Jurkat, Clone E6-1 (cell line): ENCODE measurements at places on chromosomes 4 and X.

DNA sequence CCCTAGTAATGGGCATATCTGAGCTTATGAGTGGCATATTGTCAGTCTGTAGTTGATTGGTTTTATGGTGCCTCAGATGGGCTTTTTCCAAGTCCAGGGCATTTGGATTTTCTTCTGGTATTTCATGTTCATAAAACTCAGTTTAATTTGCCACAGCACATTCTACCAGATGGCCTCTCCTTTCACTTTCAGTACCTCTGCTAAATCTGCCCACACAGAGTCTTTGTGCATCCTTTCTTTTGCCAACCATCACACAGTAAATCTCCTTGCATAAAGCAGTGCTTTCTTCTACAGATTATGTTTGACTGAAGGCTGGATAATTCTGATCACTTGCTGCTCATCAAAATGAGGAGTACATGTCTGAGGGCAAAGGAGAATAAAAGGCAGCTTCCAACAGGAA lies 98.2 kb downstream of the HS6ST2 start:
- DNase-seq: no peak

GRCh38 chr4:174538123-174538875 lies 16.0 kb upstream of the HPGD start:
- no peak for DNase-seq

- no peak for DNase-seq
Observed at GRCh38 chrX:100911731-100912130, 17.0 kb downstream of the XKRX start.

GRCh38 chr4:95355021-95355420 lies 193.8 kb downstream of the UNC5C start:
- no peak for DNase-seq

GRCh38 chrX:15242899-15243555 lies 26.9 kb downstream of the ASB9 start:
- DNase-seq: peak; percentile 18

GRCh38 chrX:107748506-107748905 lies 27.1 kb downstream of the TSC22D3 start:
- no peak for DNase-seq

DNA sequence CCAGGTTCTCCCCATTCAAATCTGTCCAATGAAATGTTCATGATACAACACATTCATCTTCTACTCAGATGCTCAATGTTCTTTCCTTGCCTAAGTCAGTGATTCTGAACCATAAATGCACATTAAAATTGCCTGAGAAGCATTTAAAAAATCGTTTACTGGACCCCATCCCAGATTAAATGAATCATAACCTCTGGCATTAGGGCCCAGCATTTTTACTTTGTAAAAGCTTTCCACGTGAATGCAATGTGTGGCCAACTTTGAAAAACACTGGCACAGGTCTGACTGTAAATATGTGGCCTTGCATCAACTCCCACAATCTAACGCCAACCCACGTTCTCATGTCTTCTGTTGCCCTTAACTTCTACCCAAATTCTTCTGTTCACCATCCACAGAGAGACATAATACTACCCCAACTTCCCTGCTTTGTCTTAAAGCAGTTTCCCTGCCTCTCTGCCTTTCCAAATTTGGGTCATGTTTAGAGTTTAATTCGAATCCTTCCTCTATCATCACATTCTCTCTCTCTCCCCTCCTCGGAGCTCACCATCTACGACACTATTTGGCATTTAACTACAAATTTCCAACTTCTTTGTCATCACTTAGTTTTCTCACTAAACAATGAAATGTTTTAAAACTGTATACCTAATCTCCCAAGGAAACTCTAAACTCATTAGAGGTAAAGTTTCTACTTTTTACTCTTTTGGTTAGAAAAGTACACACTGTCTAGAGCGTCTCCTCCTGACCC lies 78.7 kb downstream of the PRKG2 start:
- no peak for DNase-seq

DNA sequence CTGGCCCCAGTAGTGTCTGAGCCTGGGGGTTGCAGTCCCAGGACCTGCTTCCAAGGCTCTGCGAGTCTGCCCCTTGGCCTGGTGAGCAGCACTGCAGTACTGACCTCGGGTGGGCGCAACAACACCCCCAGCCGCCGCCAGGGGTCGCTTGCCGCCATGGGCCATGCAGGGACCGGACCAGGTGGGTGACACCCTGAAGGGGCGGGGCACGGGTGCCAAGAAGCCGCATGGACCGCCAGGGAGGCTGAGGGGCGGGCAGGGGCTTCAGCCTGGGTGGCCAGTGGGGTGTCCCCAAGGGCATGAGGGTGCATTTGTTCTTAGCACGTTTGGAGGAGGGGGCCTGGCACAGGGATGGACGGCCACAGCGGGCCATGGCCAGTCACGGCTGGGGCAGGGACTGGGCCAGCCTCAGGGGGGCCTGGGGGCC lies 25.0 kb downstream of the TACC3 start:
- peak; percentile 54 for DNase-seq

- no peak for DNase-seq
Observed at GRCh38 chr4:1703867-1704266, 8.3 kb downstream of the SLBP start.

DNA sequence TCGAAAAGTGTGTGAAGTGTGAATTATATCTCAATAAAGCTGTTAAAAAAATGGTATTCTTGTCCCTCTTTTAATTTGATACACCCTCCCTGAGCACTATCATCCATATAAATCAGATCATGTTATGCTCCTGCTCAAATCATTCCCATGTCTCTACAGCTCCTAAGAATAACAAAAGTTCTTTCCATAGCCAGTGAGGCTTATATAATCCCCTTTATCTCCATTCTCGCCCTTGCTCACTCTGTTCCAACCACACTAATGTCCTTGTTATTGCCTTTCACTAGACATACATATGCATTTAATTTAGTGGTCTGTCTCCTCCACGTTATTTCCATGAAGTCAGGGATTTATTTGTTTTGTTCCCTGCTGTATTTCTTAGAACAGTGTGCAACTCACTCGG lies 10.5 kb downstream of the ZGRF1 start:
- DNase-seq: no peak

DNA sequence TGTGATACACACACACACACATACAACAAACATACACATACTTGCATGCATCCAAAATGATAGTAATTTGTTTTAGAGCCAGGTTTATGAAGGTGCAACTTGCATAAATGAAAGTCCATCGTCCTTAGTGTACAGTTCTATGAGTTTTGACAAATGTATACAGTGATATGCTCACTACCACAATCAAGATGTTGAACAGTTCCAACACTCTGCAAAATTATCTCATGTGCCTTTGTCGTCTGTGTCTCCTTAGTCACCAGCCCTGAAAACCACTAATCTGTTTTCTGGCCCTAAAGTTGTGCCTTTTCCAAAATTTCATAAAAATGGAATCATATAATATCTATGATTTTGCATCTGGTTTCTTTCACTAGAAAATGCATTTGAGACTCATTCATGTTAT lies 67.8 kb upstream of the ANXA3 start:
- no peak for DNase-seq

DNA sequence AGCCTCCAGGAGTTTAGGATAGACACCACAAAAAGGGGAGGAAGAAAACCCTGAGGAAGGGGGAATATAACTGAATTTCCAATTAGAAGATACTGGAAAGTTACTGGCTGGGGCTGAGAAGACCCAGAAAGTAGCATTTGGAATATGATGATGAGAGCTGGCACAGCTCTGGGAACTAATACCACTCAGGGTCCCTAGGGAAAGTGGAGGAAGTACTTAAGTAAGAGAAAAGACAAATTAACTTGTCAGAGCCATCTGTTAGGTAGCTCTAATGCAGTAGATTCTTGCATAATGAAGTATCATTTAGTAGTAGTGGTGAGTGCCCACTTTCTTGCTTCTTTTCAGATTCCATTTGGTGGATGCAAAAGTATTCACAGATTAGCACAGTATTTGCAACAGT lies 90.8 kb upstream of the TSPAN5 start:
- DNase-seq: no peak

DNA sequence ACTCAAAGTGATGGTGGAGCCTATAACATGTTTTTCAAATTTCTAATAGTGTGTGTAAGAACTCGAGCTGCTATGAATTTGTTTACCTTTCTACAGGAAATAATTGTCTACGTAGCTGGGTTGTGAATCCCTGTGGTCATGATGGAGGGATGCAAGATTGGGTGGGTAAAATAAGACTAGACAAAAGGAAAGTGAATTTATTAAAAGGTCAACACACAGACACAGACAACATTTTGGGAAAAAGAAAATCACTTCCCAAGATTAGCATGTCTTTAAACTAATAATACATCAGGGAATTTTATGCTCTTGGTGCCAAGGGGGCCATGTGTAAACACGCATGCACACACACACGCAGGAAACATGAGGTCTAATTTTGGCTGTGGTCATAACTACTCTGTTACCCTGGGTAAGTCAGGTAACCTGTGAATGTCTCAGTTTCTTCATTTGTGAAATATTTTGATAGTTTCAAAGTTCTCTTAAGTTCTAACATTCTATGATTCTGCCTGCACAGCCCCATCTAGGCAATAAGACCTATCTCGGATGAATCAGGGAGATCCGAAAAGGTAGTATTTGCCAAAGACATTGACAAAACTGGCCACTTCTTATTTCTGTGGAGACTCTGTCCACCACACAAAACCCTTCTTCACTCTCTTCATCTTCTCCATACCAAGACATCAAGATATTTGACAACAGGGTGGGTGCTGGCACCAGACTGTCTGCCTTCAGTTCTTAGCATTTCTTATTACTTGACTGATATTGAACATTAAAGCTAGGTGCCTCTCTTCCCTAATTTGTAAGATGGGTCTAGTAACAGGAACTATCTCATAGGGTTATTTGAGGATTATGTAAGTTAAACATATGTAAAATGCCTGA lies 1.6 kb upstream of the UNC5C start:
- no peak for DNase-seq

DNA sequence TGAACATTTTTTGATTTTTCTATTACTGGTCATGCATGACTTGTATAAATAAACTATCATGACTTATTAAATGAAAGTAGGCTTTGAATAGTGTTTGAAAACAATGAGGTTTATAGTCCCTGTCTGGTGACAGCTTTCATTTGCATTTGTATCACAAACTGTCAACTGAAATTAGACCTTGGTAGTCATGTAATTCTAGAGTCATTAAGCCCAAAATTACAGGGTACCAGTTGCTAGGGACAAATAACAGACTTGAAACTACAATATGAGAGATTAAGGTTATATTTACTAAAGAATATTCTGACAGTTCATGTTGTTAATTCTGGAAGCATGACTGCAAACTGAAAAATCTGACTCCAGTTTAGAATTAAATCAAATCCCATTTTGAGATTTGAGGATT lies 9.2 kb upstream of the VAMP7 start:
- DNase-seq: no peak

DNA sequence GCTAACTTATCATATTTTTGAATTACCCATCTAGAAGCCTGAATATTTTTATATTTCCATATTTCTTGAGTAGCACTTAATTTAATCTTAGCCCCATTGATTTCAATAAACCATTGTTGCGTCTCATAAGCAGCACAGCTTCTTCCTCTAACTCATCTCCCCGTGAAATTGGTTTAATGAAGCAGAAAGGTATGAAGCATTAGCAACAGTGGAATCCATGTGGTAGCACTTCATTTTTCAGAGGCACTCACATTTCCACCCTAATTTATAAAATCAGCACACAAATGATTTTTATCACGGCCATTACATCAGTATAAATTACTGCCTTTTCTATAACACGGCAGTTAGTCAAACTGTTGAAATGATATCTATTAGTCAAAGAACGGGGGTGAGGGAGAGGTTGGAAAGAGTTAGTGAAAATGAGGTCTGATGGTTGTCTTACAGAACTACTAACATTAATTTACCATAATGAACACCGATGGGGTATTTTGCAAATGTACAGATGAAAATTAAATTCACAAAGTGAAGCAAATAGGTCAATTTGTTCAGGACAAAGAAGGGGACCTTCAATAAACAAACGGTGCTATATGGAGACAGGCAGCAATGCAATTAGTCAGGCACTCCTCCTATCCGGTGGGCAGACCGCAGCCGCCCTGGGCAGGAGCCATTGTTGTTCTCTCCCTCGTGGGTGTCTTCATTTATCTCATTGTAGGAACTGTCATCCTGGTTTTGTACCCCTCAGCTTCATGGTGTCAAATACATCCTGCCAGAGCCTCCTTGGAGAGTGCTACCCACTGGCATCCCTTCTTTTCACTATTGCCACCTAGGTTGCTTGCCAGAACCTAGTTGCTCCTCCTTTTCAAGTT lies 205.7 kb downstream of the SOX3 start:
- no peak for DNase-seq

DNA sequence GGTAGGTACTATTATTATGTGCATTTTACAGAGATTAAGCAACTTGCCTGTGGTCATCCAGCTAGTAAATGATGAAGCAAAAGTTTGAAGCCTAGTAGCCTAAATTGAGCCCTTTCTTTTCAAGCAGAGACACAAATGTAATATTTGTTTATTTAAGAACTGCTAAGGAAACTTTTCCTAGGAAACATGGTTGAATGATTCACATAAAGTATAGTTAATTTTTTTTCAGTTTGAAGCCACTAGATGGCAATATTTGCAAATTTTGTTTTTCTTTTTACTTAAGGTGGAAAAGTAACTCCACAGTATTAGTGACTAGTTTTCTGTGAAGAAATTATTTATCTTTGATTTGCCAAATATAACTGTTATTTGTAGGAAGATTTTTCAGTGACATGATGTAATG lies 52.8 kb upstream of the ANKRD17 start:
- peak; percentile 17 for DNase-seq

GRCh38 chr4:186936496-186937375 lies 213.1 kb upstream of the FAT1 start:
- DNase-seq: no peak

- no peak for DNase-seq
Observed at GRCh38 chrX:57447856-57448255, 144.0 kb upstream of the ZXDB start.

- DNase-seq: no peak
Observed at GRCh38 chrX:20037186-20037585, 46.3 kb upstream of the BCLAF3 start.

GRCh38 chrX:22399437-22400192 lies 126.9 kb downstream of the CBLL2 start:
- no peak for DNase-seq

GRCh38 chr4:94926936-94927335 lies 169.2 kb downstream of the BMPR1B start:
- DNase-seq: no peak

DNA sequence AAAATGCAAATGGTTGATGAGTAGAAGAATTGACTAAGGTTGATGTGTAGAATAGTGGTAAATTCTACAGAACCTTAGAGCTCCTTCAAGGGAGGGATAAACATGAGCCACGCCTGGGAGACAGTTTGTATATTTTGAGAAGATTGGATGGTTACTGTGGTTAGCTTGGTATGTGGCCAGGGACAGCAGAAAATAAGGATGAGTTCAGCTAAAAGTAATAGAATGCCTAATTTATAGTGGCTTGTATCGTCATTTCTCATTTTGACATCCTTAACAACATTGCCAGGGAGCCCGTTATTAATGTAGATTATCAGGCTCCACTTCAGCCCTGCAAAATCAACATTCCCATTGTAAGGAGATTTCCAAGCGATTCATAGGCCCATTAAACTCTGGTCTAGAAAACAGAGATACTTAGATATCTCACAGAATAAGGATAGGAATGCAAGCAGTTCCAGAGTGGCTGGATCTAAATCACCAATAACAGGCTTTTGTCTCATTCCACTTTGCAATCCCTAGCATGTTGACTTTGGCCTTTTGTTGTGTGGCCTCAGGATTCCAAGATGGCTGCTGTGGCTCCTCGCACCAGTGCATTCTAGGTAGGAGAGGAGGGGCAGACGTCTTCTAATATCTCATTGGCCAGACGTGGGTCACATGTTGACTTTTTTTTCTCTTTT lies 6.4 kb upstream of the PTTG2 start:
- DNase-seq: no peak

- peak; percentile 45 for DNase-seq
Observed at GRCh38 chr4:183961795-183962194, 56.7 kb downstream of the STOX2 start.
